ENCODE measurements at places on chromosomes 12 and 14.

DNA sequence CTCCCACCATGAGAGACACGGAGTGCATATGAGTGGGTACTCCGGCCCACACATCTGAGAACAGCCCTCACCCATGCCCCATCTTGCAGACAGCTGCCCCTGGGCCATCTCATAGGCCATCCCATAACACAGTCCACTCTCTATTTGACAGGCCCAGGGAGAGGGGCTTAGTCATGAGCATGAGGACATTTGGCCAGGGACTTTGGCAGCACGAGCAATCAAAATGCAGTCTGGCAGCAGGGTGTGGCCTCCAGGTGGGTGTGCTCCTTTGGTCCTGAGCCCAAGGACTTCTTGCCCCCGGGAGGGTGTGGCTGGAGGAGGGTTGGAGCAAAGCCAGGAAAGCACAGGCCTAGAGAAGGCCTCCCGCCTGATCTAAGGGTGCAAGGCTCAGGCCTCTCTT is 25.6 kb downstream of the EMP1 start:
- DNase-seq = no peak

DNA sequence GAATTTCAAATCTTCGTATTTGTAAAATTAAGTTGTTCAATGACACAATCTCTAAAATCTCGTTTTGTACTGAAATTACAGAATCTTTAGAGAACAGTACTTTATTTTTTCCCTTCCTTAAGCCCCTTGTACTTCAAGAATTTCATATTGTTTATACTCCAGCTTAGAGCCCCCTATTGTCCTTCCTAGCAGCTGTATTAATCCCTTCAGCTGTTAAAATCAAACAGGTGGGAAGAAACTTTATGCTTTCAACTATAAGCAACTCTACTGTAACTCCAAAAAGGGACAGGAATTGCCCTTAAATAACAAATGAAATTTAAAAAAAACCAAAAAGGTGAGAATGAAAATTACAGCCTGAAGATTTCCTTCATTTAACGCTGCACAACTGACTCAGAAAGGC is 1.7 kb downstream of the NACA start:
- DNase-seq = no peak

DNA sequence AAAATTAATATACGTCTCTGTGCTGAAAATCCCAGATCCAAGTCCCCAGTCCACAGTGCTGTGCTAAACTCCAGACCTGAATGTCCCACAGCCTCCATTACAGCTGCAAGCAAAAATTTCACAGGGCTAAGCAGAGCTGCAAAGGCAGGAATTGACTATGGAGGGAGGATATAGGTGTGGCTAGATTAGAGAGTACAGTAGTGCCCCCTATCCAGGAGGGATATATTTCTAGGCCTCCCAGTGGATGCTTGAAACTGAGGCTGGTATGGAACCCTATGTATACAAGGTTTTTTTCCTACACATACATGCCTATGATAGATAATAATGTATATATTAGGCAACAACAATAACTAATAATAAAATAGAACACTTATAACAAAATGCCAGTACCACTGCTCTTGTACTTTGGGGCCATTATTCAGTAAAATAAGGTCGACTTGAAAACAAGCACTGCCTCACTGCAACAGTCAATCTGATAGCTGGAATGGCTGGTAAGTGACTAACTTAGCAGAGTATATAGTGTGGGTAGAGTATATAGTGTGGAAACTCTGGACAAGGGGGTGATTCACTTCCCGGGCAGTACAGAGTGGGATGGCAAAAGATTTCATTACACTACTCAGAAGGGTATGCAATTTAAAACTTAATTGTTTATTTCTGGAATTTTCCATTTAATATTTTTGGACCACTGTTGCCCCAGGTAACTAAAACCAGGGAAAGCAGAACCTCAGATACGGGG is 82.7 kb downstream of the C14orf132 start:
- no peak for DNase-seq

GRCh38 chr12:15979096-15980092 is 68.3 kb downstream of the DERA start:
- DNase-seq = no peak

- no peak for DNase-seq
Observed at GRCh38 chr12:49902399-49903350, 1.0 kb downstream of the FAIM2 start.

DNA sequence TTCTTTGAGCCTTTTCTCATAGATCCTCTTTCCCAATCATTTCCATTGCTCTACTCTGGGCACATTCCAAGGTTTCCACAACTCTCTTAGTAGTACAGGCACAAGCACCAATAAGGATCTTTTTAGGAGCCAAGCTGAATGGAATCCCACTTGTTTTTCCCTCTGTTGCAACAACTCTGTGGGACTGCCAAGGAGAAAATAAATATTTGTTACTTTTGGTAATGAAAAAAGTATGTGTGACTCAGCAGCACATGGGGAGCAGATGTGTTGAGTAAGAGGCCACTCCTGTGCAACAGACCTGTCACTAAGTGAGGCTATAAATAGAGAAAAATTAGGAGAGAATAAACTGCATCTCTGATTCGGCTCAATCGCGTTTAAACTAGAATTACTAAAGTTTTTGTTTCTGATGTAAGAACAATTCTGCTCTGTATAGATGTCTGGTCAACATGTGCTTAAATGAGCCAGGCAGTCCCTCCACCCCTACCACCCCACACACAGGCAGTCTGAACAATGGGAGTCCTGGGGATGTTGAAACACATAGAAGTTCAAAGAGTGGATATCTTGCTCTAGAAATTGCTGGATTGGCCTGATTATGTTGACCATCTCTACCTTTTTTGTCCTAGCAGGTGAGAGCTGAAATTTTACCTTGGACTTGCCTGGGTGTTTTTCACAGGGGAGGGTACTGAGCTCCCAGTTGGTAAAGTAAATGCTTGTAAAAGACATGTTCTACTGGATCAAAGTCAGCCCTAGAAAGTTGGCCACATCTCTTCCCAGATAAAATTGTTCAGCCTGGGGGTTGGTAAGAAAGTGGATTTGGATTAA is 244.3 kb upstream of the NOVA1 start:
- DNase-seq = no peak

- no peak for DNase-seq
Observed at GRCh38 chr14:59283361-59283760, 94.9 kb downstream of the DAAM1 start.

DNA sequence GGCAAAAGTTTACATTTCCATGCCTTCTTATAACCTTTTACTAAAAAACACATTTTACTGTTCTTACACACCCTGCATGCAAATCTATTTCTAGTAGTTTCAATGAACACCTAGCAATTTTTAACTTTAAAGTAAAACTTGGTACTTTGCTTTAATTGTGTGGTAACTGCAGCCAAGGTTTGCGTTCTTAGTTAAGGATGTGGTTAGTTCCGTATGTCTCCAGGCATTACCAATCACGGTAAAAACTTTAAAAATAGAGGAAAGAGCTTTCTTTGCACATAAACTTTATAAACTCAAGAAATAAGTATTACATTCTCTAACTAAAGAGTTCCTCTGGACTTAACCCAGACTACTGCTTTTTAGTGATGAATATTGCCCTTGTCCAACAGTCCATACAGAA is 795.2 kb downstream of the SLC16A7 start:
- no peak for DNase-seq

- no peak for DNase-seq
Observed at GRCh38 chr14:34090451-34090850, 139.6 kb upstream of the EGLN3 start.

GRCh38 chr14:106681568-106681967 is 1155.2 kb downstream of the TMEM121 start:
- no peak for DNase-seq

GRCh38 chr12:64387197-64387816 is 3.3 kb downstream of the C12orf56 start:
- no peak for DNase-seq

Data from CD4-positive, alpha-beta T cell treated with Interleukin-10 for 1 hour (primary cell).